ENCODE measurements at places on chromosomes 5 and 9.

DNA sequence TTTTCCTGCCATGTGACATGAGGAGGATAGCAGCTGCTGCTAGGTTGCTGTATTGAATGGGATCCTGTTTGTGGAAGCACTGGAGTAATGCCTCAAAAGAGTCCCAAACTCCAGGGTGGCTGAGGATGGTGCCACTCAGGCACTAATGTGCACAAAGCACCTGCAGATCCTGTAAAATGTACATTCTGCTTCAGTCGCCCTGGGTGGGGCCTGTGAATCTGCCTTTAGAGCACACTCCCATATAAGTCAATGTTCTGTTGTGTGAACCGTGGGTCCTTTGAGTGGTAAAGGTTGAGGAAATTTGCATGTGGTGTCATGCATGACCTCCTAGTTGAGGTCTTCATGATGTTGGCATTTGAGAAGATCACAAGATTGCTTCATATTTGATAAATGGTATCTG is 31.6 kb upstream of the ANKRD18A start:
- DNase-seq: no peak

DNA sequence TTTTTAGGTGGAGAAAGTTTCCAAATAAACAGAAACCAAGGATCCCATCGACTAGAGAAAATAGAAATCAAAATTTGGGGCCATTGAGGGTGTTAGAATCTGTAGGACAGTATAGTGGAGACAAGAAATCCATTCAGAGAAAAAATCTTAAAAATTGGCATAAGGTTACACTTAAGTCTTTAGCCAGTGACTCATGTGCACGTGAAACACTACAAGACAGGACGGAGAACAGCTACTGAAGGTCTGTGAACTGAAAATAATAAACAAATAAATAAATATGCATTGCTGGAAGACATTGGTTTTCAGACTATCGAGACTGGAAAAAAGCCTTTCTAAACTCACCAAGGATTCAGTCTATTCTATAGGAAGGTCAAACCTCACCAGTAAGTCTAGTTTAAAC is 1955.5 kb downstream of the MAT2B start:
- DNase-seq: no peak

DNA sequence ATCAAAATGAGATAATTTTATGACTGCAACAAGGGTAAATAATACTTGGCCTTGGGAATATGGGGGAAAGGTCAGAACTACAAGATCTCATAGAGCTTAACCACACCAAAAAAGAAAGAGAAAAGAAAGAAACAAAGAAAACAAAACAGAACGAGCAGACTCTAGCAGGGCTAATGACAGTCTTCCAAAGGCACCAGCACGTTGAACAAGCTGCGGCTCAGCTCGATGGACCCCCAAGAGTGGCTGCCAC is 689 bp downstream of the AK3 start:
- DNase-seq: no peak

- no peak for DNase-seq
These were observed 50.0 kb upstream of the COL5A1 start for GRCh38 chr9:134591573-134591981.

DNA sequence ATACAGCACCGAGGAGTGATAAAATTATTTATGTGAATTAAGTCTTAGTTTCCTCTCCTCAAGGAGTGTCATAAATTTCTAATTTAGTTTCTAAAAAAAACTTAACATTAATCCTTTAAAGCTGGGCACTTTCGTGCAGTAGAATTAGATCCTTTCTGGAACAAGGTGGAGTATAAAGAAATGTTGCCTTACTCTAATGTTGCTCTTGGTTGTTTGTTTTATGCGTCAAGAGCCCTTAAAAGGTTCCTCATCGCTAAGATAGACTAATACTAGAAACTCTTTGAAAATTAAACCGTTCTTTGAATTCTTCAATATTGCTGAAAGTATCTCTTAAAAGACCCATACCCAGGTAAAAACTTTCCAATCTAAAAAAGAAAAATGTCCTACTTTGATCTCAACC is 83.6 kb upstream of the PLPP1 start:
- DNase-seq: no peak

DNA sequence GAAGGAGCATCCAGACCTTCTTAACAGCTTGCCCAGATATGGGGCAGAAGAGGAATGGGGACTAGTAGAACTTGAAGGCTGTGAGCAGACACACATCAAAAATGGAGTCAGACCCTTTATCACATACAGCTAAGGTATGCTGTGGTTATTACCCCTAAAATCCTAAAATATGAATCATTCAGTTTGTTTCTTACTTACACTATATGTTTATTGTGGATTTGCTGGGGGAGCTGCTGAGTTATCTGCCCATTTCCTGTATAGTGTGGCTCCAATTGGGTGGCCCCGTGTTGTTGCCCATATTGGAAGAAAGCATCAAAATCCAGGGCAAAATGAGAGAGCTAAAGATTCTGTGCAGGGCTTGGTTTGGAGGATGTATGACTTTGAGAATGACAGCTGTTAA is 56.9 kb downstream of the AP3S1 start:
- no peak for DNase-seq

All from ascending aorta (tissue), 2 donors.